ENCODE measurements at places on chromosomes 7 and 10.

- no peak for DNase-seq
Observed at GRCh38 chr10:114544045-114544659, 113.9 kb downstream of the ABLIM1 start.

DNA sequence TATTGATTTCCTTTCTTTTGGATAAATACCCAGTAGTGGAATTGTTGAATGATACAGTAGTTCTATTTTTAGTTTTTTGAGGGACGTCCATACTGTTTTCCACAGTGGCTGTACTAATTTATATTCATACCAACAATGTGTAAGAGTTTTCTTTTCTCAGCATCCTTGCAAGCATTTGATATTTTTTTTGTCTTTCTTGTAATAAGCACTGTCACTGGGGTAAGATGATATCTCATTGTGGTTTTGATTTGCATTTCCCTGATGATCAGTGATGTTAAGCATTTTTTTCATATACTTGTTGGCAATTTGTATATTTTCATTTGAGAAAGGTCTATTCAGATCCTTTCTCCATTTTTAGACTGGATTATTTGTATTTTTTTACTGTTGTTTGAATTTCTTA, 308.7 kb downstream of the PTEN start:
- no peak for DNase-seq

GRCh38 chr10:50275650-50276235, 24.4 kb upstream of the ASAH2 start:
- no peak for DNase-seq

DNA sequence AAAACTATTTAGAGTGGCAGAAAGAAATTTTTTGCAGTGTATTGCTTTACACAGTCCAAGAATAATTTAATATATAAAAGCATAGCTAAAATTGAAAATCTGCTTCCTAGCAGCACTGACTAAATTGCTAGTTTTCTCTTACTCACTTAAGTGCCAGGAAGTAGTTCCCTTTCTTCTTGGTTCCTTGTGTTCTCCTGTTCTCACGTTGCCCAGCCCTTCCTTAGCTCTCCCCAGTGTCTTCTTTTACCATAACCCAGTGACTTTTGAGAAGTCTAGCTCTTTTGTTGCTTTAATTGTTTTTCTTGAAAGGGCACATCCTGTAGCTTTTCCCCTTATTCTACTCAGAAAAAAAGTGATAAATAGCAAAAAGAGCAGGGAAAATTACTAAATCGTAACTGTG, 215.5 kb downstream of the THSD7A start:
- no peak for DNase-seq

- DNase-seq, result no peak
Observed at GRCh38 chr7:102072003-102072402, 214.7 kb upstream of the SH2B2 start.

GRCh38 chr10:370449-370825, 235.2 kb downstream of the ZMYND11 start:
- no peak for DNase-seq

GRCh38 chr7:72453471-72453870, 41.3 kb upstream of the CALN1 start:
- no peak for DNase-seq

GRCh38 chr10:27625452-27626211, 120.0 kb downstream of the MKX start:
- no peak for DNase-seq
